GF-D8 (cell line): ENCODE measurements at places on chromosomes 12 and 14.

- no peak for DNase-seq
These were observed 148.0 kb upstream of the NUDT4 start for GRCh38 chr12:93229494-93230325.

GRCh38 chr12:14260011-14260993 is 105.2 kb upstream of the ATF7IP start:
- DNase-seq, result no peak

DNA sequence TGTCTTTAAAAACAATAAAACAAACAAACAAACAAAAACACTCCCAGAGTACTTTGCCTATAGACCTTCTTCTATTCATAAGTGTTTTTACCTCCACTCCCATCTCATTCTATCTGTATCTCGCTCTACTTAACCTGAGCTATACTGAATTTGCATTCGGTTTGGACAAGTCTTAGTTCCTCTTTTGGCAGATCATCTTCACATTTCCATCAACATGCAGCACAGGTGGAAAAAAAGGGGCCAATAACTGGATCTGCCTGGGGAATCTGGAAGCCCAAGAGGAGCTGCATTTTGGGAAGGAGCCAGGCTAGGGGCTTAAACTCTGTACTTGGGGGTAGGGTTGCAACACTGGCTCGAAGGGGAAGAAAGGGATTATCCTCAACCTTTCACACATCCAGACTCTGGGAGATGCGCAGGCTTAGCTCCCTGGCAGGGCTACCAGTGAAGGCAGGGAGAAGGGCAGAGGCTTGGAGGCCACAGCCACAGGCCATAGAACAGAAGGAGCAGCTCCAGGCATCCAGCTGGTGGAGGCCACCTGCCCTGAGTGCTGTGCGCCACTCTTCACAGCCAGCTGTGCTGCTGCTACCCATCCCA is 4.1 kb downstream of the NINJ2 start:
- DNase-seq, result no peak

DNA sequence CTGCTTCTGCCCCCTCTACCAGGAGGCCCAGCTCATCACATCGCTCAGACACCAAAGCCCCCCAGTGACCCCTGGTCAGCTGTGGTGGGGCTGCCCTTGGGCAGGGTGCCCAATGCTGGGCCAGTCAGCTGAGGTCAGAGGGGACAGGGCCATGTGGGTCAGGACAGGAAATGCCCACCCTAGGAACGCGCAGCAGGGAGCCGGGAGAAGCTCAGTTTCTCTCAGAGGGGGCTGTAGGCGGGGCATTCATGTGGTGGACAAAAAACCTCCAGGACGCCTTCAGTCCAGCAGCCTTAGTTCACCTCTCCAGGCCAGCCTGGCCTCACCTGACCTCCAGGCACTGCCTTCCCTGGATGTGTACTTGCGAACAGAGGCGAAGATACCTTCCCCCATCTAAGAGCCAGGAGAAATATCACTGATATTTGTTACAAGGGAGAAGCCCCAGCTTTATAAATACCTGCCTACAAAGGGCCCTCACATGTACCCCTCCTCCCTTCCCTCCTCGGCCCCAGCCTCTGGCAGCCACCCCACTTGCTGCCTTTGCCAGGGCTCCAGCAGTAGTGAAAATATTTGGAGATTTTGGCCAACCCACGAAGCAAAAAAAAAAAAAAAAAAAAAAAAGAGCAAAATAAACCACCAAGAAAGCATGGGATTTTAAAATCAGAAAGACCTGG is 41.9 kb upstream of the PLEKHG6 start:
- DNase-seq, result no peak

DNA sequence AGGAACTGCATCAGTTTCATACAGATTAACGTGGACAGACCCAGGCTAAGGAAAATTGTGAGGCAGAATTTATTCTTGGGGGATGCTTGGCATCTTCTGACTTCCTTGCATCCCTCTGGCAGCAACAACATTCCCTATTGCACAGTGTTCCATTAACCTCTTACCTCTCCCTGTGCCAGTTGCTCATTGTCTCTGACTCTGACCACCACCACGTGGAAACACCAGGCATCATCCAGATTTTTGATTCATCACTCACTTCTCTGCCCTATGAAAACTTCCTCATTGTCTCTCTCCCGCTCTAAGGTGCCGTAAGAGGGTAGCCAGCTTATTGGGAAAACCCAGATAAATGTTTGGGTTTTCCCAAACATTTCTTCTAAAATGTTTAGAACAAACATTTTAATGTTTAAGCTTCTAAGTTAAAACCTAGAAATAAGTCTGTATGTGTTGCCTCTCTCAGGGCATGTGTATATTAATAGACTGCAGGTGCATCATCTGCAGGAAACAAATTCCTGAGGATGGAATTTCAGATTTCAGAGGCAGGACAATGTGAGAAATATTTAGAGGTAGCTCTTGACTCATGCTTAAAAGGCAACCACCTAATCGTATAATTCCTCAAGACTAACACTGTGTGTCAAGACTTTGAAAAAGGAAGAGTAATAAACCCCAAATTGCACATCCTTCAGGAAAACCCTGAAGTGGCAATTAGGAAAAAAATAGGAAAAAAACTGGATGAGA is 64.5 kb upstream of the SLC35F4 start:
- DNase-seq, result no peak

GRCh38 chr12:128180166-128180565 is 86.8 kb upstream of the TMEM132C start:
- DNase-seq, result no peak

DNA sequence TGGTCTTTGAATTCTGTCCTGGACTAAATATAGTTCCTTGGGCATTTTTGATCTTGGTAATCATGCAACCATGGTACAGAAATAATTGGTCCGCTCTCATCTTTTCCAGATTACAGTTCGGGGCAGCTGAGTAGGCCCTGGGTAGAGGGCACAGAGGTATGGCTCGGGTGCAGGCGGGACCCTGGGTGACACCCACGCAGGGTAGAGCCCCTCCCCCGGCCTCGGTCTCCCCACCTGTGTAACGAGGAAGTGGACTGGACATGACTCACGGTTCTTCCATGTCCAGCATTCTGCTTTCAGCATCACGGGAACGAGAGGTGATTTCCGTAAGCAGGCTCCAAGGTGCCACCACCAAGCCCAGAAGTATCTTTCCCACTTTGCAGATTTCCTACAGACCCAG is 91.0 kb upstream of the DIO3 start:
- DNase-seq, result no peak

GRCh38 chr14:55946231-55946630 is 172.0 kb upstream of the PELI2 start:
- DNase-seq, result no peak

DNA sequence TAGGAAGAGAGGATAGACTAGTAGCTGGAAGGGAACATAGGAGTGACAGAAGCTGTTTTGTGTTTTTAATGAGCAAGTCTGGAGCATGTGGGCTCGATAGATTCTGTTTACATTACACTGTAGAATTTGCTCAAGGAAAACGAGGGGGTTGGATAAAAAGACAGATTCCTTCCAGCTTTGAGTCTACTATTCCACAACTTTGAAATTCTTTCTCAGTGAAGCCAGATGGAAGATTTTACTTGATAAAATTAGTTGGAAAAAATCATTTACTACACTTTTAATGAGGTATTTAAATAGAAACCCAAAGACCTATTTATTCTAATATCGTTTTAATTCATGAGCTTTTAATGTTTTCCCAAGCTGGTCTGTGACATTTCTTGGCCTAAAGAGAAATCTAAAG is 19.5 kb upstream of the EPS8 start:
- no peak for DNase-seq

DNA sequence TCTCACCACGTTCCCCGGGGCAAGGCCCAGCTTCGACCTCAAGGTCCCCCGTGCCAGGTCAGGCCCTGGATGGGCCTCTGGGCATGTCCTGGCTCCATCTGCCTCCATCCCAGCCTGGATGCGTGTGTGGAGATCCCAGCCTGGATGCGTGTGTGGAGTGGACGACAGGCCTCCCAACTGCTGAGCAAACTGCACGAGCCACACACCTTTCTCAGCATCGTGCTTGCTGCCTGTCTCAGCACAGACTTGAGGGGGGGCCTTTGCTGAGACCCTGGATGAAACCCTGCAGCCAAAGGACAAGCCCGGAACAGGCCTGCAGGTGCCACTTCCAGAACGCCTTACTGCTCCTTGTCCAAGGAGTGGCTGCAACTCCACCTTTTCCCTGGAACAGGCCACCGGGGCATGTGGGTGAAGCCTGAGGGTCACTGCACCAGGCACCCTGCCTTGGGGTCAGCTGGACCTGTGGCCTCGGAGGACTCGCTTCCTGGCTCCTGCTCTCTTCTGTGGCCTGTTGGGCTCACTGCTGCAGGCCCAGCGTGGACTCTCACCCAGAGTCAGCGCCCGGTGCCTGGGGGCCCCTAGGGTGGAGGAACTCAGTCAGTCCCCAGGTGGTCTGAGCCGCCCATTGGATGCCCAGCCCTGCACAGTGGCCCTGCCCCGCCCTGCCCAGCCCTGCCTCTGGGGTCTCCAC is 176.0 kb downstream of the KIF26A start:
- no peak for DNase-seq

DNA sequence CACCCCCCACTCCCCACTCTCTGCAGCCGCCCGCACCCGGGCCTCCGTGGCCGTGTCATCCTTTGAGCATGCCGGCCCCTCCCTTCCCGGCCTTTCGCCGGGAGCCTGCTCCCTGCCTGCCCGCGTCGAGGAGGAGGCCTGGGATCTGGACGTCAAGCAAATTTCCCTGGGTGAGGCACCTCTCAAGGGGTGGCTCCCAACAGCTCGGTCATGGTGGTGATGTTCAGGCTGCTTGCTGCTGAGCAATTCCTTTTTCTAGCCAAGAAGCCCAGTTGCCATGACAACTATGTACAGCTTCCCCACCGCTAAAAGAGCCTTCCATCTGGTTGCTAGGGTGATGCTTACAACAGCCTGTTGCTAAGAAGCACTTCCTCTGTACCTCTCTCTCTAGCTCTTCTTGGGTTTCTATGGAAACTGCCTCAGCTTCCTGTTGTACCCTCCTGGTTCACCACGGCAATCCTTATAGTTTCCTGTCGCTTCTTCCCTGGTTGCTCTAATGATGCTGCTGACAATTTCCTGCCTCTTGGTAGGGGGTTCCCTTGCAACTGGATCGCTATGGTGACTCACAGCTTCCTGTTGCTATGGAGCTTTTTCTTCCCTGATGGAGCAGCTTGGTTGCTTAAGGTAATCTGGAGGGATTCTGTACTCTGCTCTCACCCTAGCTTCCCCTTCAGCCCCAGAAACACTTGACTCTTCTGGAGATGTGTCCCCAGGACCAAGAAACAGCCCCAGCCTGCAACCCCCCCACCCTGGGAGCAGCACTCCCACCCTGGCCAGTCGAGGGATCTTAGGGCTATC is 11.0 kb downstream of the ZNF219 start:
- DNase-seq, result peak; percentile 47

DNA sequence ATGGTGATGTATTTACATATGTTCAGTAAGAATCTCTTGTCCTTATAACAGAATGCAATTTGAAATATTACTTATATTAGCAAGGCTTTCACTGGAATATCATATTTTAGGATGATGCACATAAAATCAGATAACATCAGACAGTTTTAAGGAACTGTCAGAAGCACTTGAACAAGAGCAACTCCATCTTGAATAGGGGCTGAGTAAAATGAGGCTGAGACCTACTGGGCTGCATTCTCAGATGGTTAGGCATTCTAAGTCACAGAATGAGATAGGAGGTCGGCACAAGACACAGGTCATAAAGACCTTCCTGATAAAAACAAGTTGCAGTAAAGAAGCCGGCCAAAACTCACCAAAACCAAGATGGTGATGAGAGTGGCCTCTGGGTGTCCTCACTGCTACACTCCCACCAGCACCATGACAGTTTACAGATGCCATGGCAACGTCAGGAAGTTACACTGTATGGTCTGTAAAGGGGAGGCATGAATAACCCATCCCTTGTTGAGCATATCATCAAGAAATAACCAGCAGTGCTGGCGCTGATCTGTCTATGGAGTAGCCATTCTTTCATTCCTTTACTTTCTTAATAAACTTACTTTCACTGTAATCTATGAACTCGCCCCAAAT is 27.6 kb upstream of the ETV6 start:
- no peak for DNase-seq

DNA sequence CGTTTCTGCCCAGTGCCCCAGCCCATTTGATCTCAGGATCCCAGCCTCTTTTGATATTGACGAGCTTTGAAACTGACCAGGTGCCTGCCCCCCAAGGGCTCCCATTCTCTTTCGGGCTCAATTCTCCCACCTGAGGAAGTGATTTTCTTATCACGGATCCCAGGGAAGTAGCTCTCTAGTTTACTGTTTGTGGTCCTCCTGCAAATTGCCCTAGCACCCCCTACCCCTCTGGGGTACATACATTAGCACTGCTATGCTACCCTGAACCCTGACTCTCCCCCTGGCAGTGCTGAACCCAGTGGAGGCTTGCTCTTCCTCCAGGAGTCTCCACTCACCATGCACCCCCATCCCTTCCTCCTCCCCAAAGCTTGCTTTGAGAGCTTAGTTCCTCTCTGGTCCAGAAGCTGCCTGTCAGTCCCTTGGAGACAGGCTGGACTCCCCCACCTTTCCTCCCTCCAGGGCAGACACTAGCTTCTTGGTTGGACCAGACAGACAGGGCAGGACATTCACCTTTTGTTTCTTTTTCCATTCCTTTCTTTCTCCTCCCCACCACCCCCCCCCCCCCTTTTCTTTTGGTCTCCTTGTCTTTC is 4.4 kb upstream of the TBX3 start:
- no peak for DNase-seq
